ENCODE measurements at places on chromosomes 5 and 9. TPM values are rescaled to one million over a fixed set of nuclear protein-coding genes. Genes with fewer than 3 reads are reported as not detected.

DNA sequence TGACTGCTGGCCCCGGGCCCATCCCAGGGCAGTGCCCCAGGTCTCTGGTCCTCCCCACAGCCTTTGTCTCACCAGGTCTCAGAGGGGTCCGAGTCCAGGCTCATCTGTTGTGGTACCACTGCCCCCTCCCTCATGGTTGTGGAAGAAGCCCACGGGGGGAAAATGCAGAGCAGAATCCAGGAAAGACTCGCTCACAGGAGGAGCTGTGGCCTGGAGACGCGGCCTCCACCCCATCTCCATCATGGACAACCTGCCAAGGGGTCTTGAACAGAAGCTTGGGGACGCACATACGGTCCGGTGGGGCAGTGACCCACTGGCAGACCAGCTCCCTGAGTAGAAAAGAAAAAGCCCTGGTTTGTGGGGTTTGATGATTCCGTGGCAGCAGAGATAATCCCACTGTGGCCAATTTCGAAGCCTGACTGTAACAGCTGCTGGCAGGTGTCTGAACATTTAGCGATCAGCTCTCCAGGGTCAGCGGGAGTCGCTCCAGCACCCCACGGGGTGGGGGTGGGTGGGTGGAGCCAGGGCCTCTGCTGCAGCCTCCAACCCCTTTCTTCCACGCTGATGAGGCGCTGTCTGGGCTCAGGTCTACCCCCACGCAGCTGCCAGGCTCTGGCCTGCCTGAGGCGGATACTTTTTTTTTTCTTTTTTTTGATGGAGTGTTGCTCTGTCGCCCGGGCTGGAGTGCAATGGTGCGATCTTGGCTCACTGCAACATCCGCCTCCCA lies 1.9 kb upstream of the GRIN1 start:
- no peak for DNase-seq

- no peak for DNase-seq
Observed at GRCh38 chr5:22889720-22890119, 36.6 kb upstream of the CDH12 start.

Gene ARL10
- 4.4 TPM for total RNA-seq

Gene LIX1
- total RNA-seq, result not detected

GRCh38 chr5:143208781-143209510 lies 194.5 kb downstream of the NR3C1 start:
- no peak for DNase-seq

GRCh38 chr9:90870621-90871326 lies 69.2 kb downstream of the SYK start:
- DNase-seq, result no peak

Gene PCDHGA6
- total RNA-seq, result 3.1 TPM

GRCh38 chr5:167631191-167631590 lies 660.3 kb upstream of the WWC1 start:
- no peak for DNase-seq

DNA sequence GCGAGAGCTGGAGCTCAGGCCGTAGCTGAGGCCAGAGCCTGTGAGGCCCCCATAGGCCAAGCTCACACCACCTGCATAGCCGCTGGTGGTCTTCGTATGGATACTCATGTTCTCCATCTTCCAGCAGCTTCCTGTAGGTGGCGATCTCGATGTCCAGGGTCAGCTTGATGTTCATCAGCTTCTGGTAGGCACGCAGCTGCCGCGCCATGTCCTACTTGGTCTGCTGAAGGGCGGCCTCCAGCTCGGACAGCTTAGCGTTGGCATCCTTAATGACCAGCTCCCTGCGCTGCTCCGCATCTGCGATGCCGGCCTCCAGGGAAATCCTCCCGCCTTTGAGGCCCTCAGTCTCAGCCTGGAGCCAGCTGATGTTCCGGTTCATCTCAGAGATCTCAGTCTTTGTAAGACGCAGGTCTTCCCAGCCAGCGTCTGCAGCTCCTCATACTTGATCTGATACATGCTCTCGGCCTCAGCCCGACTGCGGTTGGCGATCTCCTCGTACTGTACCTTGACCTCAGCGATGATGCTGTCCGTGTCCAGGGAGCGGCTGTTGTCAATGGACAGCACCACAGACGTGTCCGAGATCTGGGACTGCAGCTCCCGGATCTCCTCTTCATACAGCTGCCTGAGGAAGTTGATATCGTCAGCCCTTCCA lies 172.1 kb downstream of the PPP2R2B start:
- DNase-seq, result no peak

DNA sequence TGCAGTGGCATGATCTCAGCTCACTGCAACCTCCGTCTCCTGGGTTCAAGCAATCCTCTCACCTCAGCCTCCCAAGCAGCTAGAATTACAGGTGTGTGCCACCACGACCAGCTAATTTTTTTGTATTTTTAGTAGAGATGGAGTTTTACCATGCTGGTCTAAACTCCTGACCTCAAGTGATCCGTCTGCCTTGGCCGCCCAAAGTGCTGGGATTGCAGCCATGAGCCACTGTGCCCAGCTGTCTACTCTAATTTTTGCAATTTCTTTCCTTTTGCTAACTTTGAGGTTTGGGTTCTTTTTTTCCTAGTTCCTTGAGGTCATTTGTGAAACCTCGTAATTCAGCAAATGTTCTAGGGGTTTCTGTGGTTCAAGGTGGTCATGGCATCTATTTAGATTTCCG lies 63.7 kb upstream of the PRLR start:
- DNase-seq, result no peak

- no peak for DNase-seq
Observed at GRCh38 chr9:94603259-94604160, 9.9 kb upstream of the FBP2 start.

DNA sequence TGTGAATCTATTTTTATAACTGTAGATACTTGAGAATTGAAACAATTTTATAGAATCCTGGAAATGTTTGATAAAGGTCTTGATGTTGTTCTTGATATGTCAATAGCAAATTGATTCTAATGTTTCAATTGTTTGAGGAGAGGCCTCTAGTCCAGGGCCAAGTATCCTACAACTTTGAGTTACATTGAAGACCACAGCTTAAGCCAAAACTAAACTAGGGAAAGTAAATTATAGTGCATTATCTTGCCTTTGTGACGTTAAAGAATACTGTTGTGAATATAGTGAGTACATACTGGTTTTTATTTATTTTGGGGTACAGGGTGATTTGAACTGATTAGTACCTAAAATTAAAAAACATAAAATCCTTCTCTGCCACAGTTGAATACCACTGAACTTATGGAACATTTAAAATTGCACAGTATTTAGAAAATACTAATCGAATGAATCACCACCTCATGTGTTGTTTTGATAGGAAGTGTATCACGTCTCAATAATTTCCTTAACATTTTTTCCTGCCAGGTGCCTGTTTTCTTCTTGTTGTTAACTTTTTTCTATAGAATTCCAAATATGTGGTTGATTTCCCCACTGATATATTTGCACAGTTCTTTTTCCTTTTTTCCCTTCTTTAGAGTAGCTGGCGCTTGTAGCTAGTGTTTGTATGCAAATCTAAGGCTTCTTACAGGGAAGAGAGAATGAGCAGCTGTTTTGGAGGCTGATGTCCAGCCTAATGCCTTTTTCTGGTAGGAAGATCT lies 12.5 kb downstream of the ARHGEF28 start:
- no peak for DNase-seq

DNA sequence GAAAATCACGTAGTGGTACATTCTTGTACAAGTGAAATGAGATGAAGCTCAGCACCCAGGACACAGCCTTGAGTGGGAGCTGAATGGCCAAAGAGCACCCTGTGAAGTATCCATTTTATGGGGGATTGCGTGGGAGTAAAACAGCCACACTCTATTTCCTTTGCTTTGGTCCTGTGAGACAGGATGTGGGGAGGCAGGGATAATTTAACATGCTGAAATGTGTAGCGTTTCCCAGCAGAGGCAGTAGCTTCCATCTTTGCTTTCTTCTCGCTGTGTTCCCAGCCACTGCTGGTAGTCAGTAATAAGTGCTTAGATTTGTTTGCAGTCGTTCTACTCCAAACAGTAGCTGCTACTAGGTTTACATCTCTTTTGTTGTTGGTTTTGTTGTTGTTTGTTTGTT lies 4.4 kb downstream of the IL31RA start:
- no peak for DNase-seq

DNA sequence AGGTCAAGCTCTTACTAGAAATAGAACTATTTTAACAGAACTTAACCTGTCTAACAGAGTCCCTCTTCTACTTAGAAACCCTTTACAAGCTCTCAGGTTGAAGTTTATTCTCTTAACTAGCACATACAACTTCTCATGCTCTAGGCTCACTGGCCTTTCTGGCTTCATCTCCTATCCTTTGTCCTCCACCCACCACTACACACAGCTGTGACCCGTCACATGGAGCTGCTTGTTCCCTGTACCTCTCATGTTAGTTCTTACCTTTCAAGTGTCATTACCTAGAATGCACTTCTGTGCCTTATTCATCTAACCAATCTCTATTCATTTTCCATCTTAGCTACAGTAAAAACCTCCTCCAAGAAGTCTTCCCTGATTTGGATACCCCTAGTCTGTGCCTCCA lies 89.4 kb upstream of the APC start:
- DNase-seq, result no peak

DNA sequence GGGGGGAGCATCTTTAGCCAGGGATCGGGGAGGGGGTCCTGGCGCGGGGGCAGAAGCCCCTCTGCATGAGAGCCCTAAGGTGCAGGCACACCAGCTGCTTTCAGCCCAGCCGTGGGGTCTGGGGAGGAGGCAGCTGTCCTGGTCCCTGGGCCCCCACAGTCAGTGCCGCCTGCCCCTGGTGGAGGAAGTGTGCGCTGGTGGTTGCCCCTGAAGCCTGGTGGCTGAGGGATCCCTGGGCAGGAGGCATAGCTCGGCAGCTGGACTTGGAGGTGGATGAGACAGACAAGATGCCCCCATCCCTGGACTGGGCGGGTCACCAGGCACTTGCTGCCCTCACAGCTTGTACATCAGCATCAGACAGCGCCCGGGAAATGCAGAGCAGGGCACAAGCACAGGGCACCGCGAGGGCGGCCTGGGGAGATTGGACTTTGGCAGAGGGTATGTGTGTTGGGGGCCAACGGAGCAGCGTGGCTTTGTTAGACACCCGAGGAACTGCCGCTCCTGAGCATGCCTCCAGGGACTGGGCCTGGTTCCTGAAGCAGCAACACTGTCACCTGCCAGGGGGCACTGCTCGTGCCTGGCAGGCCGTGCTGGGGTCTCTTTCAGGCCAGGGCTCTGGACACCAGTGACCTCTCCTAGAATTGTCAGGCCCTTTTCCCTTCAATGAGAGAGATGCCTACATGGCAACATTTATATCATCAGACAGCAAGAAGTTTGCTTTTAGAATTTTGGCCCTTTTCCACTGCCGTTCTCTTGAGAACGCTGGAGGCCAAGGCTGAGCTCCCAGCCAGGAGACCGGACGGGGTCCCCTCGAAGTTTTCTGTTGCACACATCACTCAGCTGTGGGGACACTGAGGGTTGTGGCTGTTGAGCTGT lies 41.9 kb upstream of the CTSL start:
- peak; percentile 85 for DNase-seq

DNA sequence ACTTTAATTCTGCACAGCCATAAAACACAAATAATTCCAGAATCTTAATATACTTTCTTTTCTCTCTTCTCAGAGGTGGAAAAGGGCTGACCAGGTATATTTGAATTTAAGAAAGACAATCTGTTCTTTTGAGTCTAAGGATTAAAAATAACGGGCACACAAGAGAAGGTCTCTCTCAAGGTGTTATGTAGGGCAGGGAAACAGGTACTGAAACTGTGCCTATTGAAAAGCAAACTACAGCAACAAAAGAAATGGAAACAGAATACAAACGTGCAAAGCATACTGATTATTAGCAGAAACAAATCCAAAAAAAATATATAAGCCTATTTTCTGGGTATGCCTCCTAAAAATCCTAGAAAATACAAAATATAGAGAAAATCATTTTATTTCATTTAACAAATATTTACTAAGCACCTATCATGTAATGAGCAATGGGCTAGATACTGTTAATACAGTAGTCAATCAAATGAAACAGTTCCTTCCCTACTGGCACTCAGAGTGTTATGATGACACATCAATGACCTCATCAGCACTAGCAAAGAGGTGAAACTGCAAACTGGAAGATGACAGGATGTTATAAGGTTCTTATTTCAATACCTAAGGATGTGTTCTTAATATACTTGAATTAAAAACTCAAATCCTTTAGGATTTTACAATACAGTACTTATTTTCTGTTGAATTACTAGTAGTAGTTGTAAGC lies 87.7 kb downstream of the AUH start:
- no peak for DNase-seq

Gene DPH7
- total RNA-seq, result 17.6 TPM

Gene TRIO
- 145 TPM for total RNA-seq

GRCh38 chr9:89611425-89611824 lies 6.6 kb downstream of the GADD45G start:
- DNase-seq, result no peak

Measured in mesenteric fat pad (tissue), 1 donor.